GM19239 (cell line): ENCODE measurements at places on chromosomes 12 and 14.

DNA sequence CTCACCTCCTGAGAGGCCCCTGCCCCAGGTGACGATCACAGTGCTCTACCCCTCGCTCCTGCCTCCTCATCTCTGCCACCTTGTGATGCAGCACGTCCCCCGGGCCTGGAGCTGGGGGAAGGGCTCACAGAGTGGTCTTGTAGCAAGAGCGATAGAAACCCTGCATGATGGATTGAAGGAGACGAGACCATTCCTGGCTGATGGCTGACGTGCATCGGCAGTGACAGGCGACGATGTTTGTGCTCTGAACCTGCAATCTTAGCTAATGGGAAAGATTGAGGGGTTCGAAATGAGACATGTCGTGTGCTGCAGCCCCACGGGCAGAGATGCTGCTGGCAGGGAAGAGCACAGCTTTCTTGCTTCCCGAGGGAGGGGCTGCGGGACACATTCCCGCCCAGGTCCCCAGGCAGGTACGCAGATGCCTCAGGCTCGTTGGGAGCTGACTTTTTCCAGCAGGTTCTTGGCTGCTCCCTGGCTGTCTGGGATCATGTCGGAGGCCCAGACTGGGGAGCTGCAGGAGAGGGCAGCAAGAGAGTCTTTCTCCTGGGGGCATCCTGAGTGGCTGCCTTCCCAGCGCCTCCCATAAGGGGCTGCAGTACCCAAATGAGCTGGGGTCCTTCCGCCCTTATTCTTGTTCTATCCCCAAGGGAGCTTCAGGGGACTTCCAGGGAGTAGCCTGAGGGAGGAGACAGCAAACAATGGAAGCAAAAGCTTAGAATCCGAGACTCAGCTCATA is 38.7 kb upstream of the GPATCH2L start:
- no peak for DNase-seq

DNA sequence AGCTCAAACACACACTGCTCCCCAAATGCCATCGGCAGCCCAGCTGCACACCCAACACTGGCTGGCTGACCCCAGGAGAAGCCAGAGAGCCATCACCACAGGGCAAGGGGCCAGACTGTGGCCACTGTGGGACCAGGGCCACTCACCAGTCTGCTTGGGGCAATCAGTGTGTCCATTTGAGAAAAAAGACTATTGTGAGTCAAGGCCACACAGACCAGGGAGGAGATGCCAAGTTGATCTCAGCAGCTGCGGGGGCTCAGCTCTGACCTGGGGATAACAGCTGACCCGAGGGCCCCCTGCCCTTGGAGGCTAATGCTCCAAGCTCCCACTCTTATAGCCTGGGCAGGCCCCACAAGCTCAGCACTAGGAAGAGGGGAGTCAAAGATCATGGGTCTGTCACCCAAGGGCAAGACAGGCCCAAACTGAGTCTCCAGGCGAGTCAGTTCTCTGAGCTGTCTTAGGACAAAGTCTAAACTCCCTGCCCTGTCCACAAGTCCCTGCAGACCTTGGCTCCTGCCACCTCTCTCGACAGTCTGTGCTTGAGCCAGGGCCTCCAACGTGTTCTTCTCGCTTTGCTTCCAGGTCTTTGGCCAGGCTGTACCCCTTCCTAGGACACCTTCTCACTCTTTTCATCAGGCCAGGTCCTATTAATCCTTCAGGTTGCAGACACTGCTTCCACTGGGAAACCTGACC is 30.1 kb upstream of the PNMA1 start:
- DNase-seq: no peak

DNA sequence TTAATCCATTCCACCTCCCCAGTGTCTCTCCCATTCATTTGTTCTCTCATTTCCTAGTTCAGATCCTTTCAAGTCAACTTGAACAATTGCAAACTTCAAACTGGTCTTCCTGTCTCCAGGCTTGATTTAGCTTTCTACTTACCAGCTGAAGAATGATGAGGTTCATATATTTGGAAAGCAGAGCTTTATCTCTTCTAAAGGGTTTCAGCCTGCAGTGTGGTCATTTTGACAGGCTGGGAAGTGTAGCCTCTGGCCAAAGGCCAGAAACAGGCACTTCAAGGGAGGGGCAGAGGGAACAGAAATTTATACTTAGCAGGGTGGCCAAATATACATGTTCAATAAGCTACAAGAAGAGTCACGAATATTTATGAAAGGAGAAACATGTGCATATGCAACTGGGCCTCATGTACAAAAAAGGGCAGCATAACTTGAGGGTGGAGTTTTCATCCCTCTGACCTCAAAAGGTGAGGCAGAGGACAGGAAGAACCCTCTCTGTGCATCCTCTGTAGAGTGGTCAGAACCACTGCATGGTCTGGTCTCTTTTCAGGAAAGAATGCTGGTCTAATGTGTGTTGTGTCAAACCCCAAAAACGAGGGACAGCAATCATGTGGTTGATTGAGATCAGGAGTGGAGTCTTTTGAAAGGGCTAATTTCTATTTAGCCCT is 34.0 kb upstream of the HECTD1 start:
- DNase-seq: no peak

DNA sequence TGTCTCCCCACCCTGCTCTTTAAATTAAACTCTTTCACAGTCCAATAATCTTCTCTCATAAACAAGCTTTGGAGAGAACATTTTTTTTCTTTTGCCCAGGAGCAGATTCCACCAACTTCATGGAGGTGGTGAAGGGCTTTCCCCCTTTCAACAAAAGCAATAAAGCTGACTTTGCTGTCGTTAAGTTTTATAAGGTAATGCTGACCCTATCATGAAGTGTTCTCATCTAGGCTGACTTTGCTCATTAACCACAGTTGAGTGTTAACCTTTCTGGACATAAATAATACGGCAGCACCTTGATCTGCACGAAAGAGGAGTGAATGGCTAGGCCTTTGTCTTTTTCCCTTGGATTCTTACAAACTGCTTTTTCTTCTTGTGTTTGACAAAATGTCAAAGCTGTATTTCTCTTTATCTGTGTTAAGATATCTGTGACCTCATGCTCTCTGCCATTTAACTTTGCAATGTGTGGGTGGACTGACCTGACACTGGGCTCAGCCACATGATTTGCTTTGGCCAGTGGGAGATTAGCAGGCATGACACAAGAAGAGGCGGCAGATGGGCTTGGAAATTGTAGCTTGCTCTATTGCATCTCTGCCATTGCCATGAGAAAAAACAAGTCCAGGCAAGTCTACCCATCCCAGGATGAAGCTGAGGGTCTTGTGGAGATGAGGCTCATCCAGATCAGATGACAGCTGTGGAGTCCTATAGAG is 470.9 kb upstream of the CCDC196 start:
- DNase-seq: no peak

DNA sequence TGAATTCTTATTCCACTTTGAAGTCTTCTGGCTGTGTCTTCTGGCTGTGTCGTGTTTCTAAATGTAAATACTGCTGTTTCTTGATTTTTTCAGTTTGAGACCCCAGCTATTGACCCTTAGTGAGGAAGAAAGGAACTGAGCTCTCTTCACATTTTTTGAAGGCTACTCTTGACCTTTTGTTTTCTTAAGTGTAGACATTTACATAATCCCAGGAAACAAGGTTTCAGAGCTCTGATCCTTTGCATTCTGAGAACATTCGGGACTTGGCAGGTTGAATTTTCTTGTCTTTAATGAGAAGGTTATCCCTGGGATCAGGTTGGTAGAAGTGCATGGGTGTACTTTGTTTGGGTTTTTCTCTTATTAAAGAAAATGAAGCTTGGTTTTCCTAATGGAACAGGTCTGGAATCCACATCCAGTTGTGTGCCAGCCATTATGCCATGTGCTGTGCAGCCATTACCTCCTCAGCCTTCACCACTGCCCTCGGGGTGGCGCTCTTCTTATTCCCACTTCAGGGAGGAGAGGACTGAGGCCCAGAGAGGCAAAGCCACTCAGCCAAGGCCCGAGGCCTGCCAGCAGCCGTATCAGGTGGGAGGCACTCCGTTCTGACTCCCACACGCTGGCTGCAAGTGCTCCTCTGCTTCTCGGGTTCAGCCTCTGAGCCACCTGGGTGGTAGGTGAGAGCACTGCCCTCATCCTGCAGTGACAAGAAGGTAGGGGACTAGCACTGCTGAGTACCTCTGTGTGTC is 120.9 kb downstream of the BEGAIN start:
- no peak for DNase-seq
